ENCODE measurements at places on chromosomes 13 and 19.

DNA sequence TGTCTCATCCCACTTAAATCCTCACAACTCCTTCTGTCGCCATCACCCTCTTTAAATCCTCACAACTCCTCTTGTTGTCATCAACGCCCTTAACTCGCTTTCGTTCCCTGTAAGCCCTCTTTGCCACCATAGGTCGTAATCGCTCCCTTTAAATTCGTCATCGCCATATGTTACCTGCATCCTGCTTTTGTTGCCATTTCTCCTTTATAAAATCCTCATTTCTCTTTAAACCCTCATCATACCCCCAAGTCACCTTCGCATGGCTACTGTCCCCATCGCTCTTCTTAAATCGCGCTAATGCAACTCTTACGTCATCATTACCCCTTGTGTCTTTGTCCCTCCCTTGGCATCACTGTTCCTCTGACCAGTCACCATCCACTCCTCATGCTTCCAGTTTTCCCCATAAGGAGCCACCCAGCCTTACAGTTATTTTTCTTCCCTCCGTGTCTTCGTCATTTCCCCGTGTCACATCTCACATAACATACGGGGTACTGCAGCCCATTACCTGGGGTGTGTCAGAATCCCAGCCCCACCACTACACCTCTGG, 539 bp downstream of the PLD3 start:
- DNase-seq = peak; percentile 14

DNA sequence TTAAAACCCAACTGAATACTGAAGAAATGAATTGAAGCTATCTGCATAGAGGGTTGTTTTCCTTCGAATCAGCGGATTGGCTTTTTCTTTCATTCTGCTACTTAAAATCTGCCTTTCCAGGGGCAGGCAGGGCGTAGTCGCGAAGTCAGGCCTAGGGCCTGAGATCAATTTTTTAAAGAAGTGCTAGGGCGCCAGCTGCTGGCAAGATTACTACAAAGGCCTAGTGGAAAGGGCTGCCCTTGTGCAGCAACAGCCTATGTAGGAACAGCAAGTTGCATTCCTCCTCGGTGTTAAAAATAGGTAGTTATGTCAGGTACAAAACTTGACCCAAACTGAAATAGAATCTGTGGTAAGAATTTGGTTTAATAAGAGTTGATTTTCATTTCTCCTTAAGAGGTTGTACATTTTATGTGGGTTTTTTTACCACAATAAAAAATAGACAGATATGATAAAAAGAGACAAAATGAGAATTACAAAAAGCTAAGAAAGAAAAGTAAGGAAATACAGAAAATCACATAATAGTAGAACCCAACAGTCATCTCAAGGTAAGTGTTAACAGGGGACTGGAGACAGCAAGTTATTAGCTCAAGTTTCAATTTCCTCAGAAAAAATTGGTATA, 9.5 kb upstream of the URAD start:
- peak; percentile 37 for DNase-seq

DNA sequence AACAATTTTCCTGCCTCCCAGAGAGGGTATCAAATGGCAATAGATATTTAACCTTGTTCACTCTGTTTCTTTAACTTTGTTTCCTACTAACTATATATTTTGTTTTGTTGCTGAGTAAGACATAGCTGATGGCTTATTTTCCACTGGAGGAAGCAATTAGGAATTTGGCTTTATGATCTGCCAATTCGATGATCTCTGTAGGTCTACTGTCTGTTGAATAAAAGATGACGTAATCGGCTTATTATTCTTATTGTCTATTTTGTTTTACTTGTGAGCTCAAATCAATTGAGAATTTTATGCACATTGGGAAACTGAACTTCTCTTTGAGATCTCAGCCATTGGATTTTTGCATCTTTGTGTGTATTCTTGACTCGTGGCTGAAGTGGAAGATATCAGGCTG, 862.6 kb downstream of the EFNB2 start:
- DNase-seq = no peak

DNA sequence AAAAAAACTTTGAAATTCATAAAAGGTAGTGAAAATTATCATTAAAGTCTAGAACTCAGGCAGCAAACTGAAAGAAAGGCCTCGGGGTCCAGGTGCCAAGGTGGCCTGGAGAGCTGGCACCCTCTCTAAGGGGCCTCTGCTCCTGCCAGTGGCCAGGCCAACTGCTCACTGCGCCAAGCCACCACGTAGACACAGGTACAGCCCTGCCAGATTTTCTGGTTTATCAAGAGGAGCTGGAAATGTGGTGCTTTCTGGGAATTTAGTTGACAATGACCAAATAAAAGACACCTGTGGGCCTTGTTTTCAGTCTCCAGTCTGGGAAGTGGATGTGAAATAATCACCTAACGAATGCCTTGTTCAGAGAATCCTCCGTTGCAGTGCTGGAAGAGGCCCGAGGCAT, 22.8 kb downstream of the ZNF574 start:
- no peak for DNase-seq

GRCh38 chr19:10417541-10418234, 2.6 kb upstream of the PDE4A start:
- DNase-seq = no peak

GRCh38 chr19:52896431-52897137, 851 bp downstream of the ZNF320 start:
- peak; percentile 3 for DNase-seq

GRCh38 chr13:103187721-103188156, 121.5 kb upstream of the SLC10A2 start:
- no peak for DNase-seq

Data from fibroblast of upper back skin (primary cell).